Activated CD4-positive, alpha-beta T cell treated with anti-CD3 and anti-CD28 coated beads, Interleukin-2, amount 50 U/mL, for 16 hours (primary cell): ENCODE measurements at places on chromosomes 3 and 15.
A peak's percentile ranks its signal among the peaks of the same experiment; 100 is the strongest.

DNA sequence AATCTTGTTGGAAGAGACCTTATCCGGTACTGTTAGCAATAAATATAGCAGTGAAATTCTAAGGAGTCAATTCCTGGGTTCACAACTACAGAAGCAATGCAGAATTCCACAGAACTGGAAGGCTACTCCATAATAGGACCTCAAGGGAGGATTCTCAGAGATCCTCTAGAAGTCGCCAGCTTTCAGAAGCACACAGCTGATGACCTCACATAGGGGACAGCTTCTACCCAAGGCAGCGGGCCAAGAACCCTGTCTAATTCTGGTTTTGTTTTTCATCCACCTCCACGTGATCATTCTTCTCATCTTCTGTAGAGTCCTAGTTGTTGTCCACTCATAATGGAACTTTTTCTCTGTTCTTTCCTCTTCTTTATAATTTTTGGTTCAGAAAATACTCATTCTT lies 99.4 kb downstream of the ERC2 start:
- DNase-seq: no peak

DNA sequence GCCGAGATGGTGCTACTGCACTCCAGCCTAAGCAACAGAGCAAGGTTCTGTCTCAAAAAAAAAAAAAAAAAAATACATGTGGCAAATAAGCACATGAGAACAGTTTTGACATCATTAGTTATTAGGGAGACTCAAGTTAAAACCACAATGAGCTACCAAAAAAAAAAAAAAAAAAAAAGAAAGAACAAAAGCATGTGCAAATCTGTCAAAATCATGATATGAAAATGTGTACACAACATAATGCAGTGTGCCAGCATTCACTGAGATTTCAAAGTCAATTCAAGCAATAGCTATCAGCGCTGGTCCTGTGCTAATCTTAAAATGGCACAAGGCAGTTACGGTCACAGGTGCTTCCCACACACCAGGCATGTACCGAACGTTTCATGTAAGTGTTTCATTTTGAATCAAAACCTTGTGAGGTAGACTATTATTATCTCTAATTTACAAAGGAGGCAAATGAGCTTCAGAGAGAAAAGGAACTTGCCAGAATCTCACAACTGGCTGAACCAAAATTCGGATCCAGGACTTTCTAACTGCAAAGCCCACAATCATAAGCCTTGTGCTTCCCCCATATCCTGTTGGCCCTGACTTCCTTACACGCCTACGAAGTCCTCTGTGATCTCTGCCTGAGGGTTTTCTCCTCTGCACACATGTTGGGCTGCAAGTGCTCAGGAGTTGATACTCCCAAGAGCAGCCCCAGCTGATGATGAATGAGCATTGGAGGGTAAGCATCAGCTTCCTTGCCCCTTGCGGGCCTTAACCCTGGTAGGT lies 200.1 kb upstream of the PROK2 start:
- peak; percentile 77 for DNase-seq

DNA sequence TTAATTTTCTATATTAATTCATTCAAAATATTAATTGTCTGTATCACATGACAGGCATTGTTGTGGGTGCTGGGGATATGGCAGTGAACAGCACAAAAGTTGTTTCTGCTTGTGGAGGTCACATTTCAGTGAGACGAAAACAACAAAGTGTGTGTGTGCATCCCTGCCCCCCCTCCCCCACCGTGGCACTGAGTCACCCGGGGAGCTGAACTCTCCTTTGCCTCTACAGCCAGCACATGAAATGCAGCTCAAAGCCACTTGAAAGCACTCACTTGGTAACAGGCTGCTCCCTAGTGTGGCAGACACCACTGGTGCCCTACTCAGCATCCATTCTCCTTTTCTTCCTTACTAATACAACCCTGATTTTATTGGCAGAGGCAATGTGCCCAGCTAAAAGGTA lies 16.9 kb upstream of the SCAMP5 start:
- DNase-seq: peak; percentile 62

- DNase-seq: no peak
Measured at GRCh38 chr15:58639002-58639756, 110.3 kb downstream of the ADAM10 start.

DNA sequence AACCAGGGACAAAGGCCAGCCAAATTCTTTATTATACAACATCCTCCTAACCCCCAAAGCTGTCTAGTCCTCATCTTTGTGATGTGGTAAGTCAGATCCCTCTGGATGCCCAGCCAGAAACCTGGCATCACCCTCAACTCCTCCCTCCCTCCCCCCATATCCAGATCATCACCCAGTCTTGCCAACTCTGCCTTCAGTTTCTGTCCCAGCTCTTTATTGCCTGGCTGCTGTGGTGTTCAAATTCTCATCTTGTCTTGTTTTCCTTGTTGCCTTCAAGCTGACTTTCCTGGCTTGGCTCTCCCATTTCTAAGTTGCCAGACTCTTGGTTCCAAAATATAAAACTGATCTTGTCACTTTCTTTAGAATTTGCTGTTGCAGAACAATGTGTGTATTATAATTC lies 28.6 kb downstream of the MAP2K1 start:
- no peak for DNase-seq

DNA sequence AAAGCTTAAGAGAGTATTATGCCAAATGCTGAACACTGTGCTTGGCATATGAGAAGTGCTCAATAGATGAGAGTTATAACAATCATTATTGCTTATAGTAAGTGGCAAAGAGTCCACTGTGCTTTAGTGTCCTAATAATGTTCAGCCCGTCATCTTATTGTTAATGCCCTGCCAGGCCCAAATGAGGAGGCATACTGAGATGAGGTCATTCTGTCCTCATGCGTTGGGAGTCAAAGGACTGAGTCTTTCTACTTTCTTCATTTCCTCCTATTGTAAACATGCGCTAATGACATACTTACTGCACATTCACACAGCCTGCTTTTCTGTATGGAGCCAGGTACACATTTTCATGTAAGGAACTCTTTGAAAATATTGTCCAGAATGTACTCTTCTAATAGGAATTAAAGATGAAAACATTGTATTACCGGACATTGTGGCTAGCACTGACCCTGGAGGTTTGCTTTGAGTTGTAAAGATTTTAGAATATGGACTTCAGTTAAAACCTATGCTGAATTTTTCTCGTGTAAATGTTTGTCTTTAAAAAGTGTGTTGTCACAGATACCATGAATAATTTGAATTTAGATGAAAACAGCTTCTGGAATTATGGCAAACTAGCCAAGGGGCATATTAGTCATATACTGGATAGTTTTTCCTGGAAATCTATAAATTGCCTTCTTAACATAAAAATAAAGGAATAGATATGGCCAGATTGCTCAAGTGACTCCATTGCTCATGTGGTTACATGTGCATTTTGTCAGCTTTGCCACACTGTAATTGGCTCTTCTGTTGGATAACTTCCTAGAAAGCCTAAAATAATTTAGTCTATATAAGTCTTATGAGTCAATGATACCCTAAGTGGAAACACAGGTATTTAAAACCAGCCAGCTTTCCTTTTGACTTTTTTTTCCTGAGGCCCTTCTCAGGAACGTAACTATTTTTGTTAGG lies 38.3 kb downstream of the KBTBD12 start:
- DNase-seq: no peak

- no peak for DNase-seq
Measured at GRCh38 chr15:53384417-53384816, 375.0 kb downstream of the WDR72 start.

DNA sequence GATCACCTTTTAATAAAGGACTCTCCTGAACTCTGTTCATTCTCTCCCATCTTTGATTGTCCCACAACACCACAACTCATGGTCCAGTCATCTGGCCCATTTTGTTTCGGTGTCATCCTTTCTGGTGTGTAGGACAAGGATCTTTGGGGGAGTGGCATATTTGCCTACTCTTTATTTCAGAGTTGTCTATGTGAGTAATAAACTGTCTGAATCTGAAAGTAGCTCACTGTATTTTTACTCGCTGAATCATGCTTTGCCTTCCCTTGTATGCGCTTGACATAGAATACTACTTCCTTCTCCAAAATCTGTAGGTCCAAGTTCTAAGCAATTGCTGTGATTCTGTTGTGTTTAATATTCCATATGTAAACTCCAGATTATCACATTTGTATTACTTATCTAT lies 29.9 kb upstream of the NOX5 start:
- no peak for DNase-seq

GRCh38 chr15:68646696-68647095 lies 67.9 kb downstream of the CORO2B start:
- no peak for DNase-seq

- no peak for DNase-seq
Measured at GRCh38 chr3:98565843-98566242, 27.6 kb downstream of the CPOX start.

- DNase-seq: no peak
Measured at GRCh38 chr3:33146791-33147445, 33.1 kb downstream of the CRTAP start.
